Panc1 (cell line): ENCODE measurements at places on chromosomes 11 and 22.

- DNase-seq, result no peak
These were observed 74.4 kb upstream of the ASPHD2 start for GRCh38 chr22:26354707-26355106.

GRCh38 chr22:49259839-49260615 lies 567.6 kb downstream of the BRD1 start:
- no peak for DNase-seq

DNA sequence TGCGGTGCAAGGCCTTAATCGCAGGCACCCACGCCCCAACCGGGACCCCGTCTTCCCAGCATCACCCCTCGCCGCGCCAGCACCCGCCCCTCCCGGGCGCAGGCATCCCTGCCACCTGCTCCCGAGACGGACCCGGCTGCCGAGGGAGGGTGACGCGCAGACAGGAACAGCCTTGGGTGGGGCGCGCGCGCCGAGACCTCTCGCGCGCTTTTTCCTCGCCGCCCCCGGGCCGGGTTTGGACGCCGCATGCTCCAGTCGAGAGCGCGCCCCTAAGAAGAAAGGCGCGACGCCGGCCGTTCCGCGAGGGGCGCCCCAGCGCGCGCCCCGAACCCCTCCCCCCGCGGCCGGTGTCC lies 504 bp downstream of the CFL1 start:
- no peak for DNase-seq

DNA sequence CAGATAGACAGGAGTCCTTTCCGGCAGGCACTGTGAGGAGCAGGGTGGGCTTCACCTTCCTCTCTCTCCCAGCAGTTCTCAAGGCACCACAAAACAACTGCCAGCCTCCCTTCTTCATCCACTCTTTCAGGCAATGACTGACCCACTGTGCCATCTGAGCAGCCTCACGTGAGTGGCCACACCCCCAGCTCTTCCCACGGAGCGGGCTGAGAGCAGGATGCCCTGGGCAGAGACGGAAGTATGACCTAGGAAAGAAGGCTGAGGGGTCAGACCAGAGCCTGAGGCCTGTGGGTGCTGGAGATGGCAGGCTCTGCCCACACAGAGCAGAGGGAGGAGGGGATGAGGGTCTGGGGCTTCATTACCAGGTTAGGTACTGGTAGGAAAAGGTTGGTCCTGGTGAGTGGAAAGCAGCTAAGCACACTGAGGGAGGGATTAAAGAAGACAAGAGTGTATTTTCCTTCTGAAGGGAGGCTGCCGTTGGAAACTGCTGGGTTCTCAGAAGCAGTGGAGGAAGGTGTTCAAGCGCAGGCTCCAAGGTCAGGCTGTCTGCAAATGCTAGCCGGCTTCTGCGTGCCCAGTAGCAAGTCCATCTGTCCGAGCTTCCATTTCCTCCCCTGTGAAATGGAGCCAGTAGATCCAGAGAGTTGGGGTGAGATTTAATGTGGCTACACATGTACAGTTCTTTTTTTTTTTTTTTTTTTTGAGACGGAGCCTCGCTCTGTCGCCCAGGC lies 4.6 kb downstream of the NLRP6 start:
- no peak for DNase-seq

GRCh38 chr22:26846645-26847044 lies 189.3 kb downstream of the MIAT start:
- DNase-seq, result no peak

- no peak for DNase-seq
These were observed 52.2 kb upstream of the HMGXB4 start for GRCh38 chr22:35204807-35205775.

GRCh38 chr11:91707652-91708482 lies 516.8 kb upstream of the FAT3 start:
- no peak for DNase-seq

DNA sequence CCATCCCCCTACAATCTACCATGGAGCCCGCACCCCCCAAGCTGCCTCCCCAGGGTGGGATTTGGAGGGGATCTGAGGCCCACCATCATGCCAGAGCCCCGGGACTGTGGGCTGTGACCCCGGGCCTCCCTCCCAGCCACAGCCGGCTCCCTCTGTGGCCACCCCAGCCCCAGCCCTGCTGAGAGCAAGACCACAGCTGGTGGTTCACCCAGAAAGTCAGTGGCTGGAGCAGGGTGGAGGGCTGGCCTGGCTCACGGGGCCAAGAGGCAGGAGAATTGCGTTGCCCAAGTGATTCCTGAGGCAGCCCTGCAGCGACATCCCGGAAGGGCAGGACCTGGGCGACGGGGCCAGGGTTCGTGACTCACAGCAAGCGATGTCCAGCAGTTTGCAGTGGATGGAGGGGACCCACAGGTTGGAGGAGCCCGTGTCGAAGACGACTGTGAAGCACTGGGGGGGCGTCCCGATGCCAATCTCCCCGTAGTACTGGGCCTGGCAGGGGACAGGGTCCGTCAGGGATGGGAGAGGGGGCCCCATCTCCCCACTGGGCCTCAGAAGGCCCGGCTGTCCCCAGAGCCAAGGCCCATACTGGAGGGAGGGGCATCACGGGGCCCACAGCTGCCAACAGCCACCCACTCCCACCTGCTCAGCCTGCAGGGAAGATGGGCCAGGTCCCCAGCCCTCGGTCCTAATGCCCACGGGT lies 4.4 kb downstream of the CTSD start:
- DNase-seq, result no peak

DNA sequence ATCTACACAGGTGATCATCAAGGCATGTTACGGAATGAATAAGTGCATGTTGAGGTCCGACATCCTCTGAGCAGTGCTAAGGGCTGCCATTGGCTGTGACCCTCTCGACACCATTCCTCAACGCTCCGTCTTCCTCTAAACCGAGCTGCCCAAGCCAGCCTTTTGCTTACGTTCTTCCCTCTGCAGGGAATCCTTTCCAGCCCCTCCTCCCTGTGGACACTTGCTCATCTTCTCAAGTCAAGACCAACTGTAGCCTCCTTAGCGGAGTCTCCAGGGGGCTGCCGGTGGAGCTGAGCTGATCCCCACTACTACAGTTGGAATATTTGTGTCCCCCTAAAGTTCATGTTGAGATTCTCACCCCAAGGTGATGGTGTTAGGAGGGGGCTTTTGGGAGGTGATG lies 781.0 kb downstream of the TBC1D22A start:
- no peak for DNase-seq

- DNase-seq, result no peak
These were observed 47.2 kb downstream of the LRFN4 start for GRCh38 chr11:66904055-66904454.

- DNase-seq, result no peak
These were observed 24.0 kb downstream of the TBX1 start for GRCh38 chr22:19784384-19785175.

DNA sequence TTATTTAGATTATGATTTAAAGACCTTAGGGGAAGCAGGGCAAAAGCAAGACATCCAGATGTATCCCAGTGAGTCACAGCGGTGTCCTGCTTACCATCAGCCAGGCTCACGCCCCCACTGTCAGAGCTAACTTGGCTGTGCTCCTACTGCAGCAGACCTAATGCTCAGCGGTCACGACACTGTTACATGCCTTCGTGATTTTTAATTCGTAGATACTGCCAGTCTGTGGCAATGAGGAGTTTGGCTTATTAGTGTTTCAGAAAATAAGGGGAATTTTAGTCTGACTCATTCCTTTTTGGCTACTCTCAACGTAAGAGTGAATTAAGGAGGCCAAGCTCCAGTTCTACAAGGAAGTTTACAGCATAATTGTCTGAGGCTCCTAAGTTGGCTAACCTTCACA lies 22.7 kb downstream of the EFCAB6 start:
- DNase-seq, result no peak
